ENCODE measurements at places on chromosomes 7 and 10. TPM values are rescaled to one million over a fixed set of nuclear protein-coding genes. Genes with fewer than 3 reads are reported as not detected.

DNA sequence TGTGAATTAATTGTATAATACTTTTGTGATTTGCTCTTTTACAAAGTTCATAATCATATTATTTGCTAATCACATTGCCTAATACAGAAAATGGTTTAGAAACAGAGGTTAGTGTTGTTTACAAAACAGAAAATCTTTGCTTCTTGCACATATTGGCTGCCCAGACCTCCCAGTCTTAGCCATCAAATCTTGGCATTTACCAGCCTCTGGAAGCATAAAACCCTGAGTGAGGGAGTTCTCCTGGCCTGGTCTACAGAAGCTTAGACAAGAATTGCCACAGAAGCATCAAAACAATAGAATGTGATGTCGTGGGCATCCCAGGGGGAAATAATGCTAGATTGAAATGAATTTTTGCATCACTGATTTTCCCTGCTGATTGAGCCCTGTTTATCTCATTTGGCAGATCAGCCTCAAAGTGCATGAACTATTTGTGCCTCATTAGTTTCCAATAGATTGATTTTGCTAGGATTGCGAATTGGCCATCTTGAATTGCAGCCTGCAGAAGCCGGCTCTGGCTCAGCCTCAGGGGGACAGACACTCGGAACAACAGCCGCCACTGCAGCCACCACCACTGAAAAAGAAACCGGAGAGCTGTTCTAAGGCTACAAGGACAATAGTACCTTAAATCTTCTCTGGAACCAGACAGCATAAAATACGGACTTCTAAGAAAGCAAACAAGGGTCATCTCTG lies 11.1 kb upstream of the SORBS1 start:
- no peak for DNase-seq

DNA sequence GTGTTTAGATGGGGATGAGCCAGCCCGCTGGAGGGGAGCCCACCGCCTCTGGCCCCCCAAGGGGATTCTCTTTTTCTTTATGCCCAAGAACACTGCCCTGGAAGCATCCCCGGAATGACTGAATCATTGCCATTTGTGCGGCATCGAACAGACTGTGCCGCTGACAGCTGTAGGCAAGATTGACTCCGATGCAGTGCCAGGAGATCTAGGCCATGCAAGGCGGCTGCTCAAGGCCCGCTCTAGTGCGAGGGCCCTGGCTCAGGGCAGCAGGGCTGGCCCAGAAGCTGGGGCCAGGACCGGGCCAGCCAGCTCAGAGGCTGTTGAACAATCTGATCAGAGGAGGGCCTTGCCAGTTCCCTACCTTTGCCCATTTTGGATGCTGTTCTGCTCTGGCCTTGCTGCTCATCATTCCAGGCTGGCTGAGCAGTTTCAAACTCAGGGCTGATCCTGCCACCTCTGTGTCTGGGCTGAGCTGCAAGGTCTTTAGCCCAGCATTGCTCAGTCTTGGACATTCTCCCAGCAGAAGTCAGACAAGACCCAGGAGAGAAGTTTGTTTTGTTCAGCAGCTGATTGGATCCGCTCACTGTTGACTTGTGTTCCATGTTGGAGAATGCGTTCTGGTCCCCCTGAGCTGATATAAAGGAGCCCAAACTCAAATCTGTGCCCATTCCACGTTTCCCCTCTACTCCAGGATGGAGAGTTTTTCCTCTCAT lies 485.3 kb upstream of the GALNT17 start:
- no peak for DNase-seq

- no peak for DNase-seq
Observed at GRCh38 chr10:29917311-29917710, 142.1 kb downstream of the JCAD start.

DNA sequence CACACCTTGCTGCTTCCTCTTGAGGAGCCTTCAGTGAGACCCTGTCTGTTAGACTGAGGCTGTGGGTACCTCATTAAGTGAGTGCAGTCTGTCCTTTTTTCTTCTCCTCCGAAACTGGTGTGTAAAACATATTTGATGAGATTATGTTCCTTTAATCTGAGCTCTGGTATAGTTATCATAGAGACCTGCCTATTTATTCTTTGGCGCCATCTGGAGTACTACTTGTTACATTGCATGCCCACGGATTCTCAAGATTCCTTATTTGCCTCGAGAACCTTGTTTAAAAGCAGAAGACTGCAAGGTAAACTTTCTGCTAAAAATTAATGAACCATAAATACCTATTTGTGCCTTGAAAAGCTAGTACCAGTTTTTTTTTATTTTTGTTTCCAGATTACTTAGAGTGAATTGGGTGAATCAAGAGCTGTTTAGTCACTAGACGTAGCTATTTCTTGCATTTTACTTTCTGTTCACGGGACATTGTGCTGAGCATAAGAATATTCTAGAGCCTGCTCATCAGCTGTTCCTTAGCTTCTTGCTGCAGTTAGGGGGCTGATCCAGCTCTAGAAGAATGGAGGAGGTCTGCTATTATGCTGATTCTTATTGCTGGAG lies 16.9 kb upstream of the STMP1 start:
- no peak for DNase-seq

AQP1 gene
- total RNA-seq, result 140 TPM

DNA sequence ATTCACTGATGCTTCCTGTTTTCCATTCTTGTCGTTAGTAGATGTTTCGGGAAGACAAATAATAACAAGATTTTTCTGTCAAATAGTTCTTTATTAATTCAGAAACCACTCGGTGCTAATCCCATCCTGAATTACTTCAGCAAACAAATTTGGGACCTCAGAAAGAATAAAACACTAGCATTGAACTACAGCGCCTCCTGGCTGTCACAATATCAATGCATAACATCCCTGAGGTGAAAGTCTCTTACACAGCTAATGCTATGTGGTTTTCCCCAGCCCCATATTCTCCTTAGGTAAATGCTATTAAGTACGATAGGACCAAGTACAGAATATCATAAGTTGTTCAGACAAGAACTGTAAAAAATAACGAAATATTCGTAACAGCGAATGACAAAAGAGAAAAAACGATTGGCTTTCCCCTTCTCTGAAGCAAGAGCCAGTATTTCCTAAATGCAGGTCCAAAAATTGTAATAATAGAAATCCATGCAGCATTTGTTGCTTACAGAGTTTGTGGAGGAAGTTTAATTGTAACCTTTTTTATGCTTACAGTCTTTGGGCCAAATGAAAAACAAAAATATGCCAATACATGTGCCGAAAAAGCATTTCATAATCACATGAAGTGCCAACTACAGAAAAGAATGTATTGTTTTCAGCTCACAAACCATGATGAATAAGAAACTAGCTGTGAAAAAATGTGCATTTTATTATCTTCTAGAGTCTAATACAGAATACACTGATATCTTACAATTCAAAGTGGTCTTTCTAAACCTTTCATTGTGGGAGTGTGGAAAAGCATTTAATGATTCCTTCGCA lies 47.3 kb downstream of the MYPN start:
- DNase-seq, result no peak

GRCh38 chr7:3805151-3805550 lies 504.1 kb downstream of the SDK1 start:
- no peak for DNase-seq

DNA sequence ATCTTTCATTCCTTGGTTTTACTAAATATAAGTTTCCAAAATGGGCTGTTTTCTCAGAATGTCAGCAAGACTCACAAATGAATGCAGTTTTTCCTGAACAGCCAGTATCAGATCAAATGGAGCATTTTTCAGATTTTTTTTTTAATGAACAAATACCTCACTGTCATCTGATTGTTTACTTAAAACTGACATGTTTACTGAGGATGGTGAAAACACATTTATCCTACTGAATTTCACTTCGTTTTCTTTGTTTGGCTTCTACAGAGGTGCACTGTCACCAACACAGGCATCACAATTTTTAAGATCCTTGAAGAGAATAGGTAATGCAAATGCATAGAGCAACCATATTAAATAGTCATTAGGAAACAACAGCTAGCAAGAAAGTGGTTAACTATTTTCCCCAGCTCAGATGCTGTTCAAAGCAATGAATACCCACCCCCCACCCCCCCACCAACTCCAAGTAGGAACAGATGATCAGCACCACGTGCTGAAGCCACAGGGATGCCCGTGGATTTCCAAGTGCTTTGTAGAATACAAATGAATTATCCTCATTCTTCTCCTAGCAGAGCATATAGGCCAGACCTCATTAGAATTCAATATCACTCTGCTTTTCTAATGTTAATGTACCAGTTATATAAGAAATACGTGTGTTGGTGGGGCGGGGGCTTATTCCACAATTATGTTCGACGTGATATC lies 205.9 kb downstream of the SKAP2 start:
- no peak for DNase-seq

DNA sequence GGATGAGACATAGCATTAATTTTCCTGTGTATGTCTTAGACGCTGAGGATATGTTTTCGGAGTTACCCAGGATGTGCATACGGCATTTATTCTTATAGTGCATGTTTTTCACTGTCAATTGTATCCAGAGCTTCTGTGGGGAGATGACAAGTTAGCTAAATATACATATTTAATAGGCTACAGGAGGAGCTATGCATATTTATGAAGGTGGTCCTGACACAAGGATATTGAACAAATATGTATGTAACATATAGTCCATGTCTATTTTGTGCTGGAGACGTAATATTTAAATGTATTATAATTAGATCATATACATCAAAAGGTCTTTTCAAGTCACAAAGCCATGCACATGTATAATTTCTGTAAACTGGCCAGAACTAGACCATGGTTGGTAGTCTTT lies 16.0 kb downstream of the IL6 start:
- DNase-seq, result no peak

- peak; percentile 87 for DNase-seq
Observed at GRCh38 chr10:102773986-102774385, 30.2 kb downstream of the WBP1L start.

GRCh38 chr10:6023661-6024333 lies 38.4 kb downstream of the IL2RA start:
- DNase-seq, result no peak

SPDYE3 gene
- total RNA-seq, result not detected

DNA sequence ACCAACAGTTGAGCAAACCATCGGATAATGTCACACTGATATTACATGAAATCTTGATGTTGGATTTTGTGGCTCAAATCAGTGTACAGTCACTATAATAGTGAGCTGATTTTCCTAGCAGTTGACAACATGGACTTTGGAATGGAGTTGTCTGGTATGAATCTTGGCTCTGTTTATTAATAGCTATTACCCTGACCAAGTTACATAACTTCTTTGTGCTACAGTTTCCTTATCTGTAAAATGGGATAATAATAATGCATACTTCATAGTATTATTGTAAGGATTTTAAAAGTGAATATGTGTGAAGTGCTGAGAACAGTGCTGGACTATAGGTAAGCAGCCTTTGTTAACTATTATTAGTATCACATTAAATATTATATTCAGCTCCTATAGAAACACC lies 26.1 kb upstream of the ANLN start:
- no peak for DNase-seq

GRCh38 chr7:38535073-38535472 lies 96.1 kb downstream of the AMPH start:
- DNase-seq, result no peak

GRCh38 chr7:33862946-33863814 lies 42.2 kb upstream of the BMPER start:
- no peak for DNase-seq

DNA sequence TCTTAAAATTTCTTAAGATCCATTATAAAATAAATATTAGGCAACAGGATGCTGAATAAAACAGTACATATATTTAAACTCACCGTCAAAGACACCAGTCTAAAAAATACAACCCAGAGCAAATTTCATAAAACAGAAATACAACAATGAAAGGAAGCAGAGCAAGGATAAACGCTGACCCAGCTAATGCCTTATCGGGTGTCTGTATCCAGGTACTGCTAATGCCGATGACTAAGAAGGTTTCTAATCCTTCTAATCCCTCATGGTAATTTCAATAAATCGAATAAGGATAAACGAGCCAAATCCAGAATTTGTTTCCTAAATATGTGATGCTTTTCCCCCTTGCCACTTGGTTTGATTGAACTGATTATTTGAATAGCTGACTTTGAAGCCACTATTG lies 1.7 kb downstream of the HYCC1 start:
- DNase-seq, result no peak

GRCh38 chr7:127891144-127891543 lies 140.1 kb downstream of the LRRC4 start:
- no peak for DNase-seq

KNDC1 gene
- total RNA-seq, result 0.13 TPM

CCDC146 gene
- 11.4 TPM for total RNA-seq

DNA sequence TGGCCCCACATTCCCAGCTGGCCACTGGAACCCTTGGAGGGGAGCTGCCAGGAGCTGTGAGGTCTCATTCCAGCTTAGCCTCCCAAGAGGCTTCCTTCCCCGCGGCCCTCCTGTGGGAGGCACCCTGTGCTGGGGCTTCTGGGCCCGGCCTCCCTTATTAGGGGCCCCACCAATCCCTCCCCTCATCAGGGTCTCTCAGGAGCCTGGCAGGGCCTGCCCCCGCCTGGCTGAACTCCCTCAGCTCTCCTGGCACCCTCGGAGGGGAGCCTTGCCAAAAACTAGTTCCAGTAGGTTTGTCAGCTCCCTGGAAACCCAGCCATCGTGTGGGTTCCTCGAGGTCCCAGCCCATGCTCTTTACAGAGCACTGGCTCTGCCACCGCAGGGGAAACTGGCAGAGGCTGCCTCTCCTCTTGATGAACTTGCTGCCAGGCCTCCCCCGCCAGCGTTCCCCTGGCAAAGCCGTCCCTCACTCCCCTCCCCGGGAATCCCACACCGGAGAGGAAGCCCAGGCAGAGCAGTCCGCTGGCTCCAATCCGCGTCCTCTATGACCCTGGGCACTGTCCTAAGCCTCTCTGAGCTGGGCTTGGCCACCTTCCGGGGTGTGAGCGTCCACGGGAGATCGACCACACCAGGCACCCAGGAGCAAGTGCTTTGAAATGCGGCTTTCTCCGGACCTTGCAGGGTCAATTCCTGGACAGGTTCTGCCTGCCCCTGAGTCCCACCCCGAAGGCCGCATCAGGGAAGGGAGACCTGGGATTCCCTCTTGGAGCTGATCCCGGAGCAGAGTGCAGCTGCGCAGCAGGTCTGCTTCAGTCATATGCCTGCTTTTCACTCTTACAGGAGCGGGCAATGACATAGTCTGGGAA lies 139.8 kb downstream of the ARHGAP22 start:
- peak; percentile 86 for DNase-seq
